ENCODE measurements at places on chromosomes 2 and 18. TPM values are rescaled to one million over a fixed set of nuclear protein-coding genes. Genes with fewer than 3 reads are reported as not detected.

DNA sequence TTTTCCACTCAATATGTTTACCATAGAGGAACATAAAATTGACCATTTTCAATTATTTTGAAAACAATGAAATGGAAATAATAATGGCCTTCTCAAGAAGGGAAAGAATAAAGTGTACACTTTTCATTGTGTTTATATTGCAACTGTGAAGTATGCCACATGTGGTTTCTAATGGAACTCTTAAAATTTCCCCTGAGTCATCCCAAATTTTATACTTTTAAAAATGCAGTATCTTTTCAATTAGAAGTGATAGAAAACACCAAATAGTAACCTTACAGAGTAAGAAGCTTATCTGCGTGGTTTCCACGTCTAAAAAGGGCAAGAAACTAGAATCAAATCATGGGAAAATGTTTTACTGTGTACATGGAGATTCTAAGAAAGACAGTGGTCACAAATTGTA, 70.0 kb downstream of the SCG2 start:
- DNase-seq = no peak

DNA sequence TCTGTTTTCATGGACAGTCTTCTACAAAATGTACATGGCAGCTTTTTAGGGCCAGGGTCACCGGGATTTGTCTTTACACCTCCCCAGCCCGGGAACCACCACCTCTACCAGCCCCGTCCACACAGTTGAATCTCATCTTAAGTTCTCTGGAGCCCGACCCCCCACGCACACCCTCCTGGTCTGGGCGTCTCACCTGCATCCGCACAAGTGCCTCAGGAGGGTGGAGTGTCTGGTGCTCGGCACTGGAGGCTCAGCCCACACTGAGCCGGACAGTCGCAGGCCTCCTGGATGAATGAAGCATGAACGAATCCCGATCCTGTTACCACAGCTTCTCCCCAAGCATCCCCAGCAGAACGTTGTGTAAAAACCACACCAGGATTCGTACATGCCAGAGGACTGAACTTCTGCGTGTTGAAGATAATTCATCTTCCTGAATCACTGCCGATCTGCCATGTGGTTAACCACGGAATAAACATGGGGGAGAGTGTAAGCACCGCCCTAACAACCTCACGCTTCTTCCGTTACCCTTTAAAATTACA, 162.0 kb downstream of the RTP5 start:
- DNase-seq = no peak

The DSC2 gene
- total RNA-seq = under 0.01 TPM

The CRYGD gene
- not detected for total RNA-seq

GRCh38 chr2:65499216-65499615, 66.8 kb upstream of the SPRED2 start:
- no peak for DNase-seq

DNA sequence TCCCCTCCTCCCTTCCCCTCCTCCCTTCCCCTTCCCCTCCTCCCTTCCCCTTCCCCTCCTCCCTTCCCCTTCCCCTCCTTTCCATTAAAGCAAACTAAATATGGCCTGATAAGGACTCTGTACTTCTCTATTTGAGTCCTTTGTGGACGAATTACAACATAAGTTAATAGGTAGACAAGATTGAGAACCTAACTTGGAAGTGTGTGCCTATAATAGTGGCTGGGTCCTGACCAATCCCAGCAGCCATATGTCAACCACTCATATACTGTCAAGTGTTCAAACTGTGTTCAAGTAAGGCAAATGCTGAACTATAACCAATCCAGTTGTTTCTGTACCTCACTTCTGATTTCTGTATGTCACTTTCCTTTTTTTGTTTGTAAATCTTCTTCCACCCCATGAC, 97.1 kb upstream of the RBMS1 start:
- DNase-seq = no peak

The UGT1A3 gene
- not detected for total RNA-seq

The CDKL4 gene
- 0.25 TPM for total RNA-seq

Data from dermis microvascular lymphatic vessel endothelial cell (primary cell).